T-helper 1 cell (primary cell): ENCODE measurements at places on chromosomes 2 and 18.

GRCh38 chr18:25883091-25883490 is 207.3 kb downstream of the SS18 start:
- no peak for DNase-seq

GRCh38 chr2:69208023-69208595 is 178.9 kb downstream of the GFPT1 start:
- DNase-seq = no peak

- DNase-seq = no peak
These were observed 61.5 kb downstream of the BARD1 start for GRCh38 chr2:214747992-214748391.

GRCh38 chr18:55268628-55269275 is 309.5 kb upstream of the CCDC68 start:
- DNase-seq = no peak

DNA sequence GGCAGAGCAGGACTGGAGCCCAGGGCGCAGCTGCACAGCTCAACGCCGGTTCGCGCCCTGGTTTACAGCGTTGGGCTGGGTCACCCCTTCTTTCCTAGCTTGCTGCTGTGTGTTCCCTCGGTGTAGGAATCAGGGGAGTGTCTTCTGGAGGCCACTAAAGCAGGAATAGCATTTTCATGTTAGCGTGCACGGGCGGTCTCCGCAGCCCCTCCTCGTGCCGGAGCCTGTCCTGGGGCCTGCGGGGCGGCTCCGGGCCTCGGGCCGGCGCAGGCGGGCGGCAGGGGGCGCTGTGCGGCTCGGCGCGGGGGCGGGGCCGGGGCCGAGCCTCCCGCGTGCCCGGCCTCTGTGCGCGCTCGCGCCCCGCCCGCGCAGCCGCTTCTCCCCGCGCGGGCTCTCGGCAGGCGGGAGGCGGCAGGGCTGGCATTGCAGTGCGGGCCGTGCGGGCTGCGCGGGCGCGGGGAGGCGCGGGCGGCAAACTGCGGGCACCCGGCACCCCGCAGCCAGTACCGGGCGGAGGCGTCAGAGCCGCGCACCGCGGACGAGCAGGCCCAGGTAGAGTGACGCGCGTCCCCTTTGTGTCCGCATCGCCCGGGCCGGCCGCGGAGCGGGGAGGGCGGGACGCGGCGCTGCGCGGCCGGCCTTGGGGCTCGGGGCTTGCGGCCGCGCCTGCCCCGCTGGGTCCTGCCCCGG is at the start of gene RNF144A:
Gene RNF144A, plus strand, starts transcription at position 342 of the 690 bp plus-strand sequence. CDS start 79,515 bp downstream, outside the sequence.
- DNase-seq = peak; percentile 60

DNA sequence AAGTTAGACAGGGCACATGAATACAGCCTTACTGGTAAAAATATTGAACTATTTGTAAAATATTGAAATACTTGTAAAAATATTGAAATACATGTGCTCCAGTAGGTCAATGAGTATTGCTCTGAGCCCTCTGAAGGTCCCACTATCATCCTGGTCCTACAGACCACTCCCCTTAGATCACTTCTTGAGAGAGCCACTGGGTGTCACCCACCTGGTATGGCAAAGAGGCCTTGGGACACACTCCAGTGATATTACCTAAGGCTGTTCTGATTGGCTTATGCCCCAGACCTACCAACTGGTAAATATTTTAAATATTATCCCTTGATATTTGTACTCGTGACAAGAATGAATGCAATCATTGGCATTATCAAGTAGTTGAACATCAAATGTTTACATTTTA is 5.0 kb downstream of the THSD7B start:
- no peak for DNase-seq

- no peak for DNase-seq
These were observed 40.3 kb downstream of the TPO start for GRCh38 chr2:1453561-1453960.

DNA sequence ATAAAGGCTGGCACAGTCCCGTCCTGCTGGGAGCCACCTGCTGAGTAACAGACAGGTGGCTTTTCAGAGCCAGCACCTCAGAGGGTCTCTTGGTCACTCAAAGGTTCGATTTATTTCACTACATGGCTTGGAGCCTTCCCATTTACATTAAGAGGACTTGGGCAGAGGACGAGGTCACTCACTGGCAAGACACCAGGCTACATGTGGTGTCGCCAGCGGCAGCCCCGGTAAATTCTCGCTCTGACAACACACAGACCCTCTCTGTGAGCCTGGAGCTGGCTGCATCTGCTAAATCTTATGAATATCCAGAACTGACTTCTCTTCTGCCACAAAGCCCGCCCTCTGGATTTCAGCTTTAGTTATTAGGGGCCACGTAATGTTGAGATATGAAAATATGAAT is 254.7 kb downstream of the VAPA start:
- DNase-seq = no peak

GRCh38 chr18:37796823-37797349 is 231.3 kb upstream of the CELF4 start:
- no peak for DNase-seq

- DNase-seq = no peak
These were observed 13.6 kb downstream of the OTX1 start for GRCh38 chr2:63064197-63064596.

GRCh38 chr2:61471905-61472805 is 1.3 kb upstream of the USP34 start:
- DNase-seq = no peak

DNA sequence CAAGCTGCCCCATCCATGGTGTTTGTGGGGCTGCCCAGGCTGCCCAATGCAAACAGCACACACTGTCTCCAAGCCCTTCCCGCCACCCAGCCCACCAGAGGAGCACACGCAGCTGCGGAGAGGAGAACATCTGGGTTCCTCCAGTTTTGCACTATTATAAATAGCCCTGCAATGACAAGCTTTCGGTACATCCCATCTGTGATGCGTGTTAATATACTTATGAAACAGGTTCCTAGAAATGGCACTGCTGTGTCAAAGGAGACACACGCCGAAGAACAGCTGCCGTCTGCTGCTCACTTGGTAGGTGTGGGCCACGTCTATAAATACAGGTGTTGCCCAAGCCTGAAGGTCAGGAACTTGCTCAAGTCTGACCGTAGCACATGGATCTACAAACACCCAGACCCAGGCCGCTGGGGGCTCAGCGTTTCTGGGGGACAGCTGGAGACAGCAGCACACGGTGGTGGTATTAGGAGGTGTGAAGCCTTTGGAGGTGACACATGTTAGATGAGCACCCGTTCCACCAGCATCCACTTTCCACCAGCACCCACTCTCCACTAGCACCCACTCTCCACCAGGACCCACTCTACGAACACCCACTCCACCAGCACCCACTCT is 34.3 kb downstream of the PXDN start:
- no peak for DNase-seq
